ENCODE measurements at places on chromosomes 2 and 18.

DNA sequence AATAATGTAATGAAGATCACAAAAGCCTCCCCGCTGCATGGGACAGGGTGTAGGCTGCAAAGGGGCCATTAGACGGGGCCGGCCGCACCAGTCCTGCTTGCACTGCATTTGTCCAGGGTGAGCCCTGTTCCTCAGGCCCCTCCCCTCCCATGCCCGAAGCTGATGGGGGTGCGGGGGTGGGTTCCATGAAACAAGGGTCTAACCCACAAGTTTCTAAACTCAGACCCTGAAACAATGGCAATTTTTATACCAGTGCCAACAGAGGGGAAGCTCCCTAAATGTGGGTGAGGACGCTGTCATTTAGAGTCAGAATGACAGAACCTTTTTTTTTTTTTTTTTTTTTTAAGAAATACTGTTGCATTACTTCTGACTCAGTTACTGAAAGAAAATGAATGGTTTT lies 39.7 kb downstream of the HS6ST1 start:
- DNase-seq, result no peak

DNA sequence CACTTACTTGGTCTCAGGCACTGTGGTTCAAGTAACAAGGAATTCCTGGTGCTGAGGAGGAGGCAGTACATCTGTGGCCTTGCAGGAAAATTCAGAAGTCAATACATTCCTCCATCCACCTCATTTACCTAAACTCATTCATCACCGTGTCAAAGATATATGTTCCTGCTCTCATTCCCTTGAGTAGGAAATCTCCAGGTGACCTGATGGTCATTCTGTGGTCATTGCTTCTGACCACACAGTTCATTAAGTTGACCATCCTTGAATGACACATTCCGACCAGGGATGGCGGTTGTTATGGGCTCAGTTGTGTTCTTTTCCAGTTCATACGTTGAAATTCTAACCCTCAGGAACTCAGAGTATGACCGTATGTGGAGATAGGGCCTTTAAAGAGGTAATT lies 2.1 kb upstream of the STK17B start:
- no peak for DNase-seq

DNA sequence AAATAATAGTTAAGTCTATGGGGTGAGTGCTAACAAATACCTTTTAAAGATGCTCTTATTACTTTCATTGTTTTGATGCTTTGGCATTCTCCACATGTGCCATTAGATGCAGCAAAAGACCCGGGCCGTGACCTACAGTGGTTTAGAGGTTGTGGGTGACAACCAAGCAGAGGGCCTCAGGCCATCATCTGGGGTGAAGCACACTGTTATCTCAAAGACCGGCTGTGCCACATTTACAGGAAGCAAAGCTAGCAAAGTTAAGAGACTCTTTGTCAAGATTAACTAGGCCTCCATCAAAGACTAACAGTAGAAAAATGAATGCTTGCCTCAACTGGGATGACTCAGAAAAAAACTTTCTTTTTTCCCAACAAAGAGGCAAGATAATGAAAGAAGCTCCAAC lies 695.3 kb downstream of the SATB2 start:
- DNase-seq, result no peak

GRCh38 chr18:50247561-50247960 lies 18.7 kb downstream of the CFAP53 start:
- DNase-seq, result no peak

GRCh38 chr2:67210430-67210829 lies 186.7 kb upstream of the ETAA1 start:
- DNase-seq, result no peak

DNA sequence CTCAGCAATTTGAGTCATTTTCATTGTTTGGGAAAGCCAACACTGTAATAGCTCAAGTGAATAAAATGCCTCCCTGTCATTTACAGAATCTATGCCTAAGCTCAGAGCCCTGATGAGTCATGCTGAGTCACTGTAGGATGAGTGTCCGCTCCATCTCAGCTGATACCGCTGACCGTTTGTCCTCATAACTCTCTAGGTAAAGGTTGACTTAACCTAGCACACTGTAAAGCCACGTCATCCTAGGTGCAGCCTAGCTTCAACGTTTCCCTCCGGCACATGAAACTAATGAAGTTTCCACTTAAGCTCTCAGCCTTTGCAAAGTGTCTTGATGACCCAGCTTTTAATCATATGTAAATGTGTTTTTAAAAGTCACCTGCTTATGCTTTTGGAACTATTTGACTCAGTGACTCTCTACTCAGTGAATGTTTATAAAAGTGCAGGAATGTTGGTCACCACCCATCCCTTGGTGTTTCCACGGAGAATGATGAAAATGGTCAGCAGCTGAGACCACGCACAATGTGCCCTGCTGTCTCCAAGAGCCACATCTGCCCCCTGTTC lies 154.0 kb downstream of the PMAIP1 start:
- no peak for DNase-seq

DNA sequence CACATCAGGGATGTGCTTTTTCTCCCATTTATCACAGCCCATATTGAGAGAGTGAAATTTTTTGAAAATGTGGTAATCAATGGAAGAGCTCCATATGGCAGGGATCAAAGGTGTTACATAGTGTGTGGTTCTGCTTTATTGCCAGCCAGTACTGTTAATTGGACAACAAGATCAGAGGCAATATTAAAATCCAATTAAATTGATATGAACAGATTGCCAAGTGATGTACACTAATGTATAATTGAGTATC lies 338.9 kb downstream of the BCL11A start:
- DNase-seq, result no peak

DNA sequence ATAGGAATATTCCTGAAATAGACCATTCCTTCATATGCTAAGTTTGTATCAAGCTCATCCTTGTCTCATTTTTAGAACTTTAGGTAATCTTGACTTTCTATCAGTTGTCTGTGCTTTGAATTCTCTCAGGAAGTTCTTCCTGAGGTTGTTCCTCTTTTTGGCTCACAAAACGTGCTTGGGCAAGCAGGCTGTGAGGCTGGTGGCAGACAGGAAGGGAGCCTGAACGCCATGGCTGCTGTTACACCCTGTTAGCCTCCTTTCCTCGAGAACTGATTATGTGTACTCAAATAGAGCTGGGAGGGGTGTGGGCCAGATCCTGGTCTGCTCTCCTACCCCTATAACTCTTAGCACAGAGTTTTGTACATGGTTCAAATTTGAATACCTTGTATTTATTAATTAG lies 136.4 kb upstream of the CELF4 start:
- DNase-seq, result no peak

- no peak for DNase-seq
Observed at GRCh38 chr2:72211350-72211749, 63.7 kb upstream of the CYP26B1 start.

DNA sequence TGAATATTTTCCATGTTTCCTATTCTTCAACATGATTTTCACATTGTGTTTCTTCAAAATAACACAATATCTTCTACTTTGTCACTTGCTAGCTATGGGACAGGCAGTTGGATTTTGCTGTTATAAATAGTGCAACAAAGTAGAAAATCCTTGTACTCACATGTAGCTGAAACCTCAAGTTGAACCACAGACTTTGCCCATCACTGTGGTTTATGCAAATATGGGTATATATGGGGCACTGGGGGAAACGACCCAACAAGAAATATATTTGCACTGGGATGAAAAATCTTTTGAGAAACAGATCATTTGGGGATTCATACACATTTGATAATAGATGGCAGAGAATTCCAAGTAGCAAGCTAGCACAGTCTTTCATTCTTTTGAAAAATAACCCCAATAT lies 486.3 kb upstream of the MAP2 start:
- DNase-seq, result no peak

GRCh38 chr2:50951437-50951836 lies 80.5 kb downstream of the NRXN1 start:
- DNase-seq, result no peak

DNA sequence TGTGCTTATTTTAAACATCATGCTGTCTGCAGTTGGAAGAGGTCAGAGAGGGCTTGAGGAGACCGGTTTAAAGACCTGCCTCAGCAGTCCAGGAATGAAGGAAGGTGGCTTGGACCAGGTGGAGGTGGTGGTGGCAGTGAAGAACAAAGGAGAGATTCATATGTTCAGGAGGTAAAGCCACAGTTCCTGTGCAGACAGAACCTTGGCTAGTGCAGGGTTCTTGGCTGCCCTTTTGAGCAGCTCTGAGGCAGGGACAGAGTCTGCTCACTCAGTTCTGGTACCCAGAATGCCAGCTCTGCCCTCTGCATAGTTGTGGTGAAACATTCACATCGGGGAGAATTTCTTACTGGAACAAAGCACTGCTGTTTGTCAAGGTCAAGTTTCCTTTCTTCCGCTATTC lies 669.7 kb upstream of the HS6ST1 start:
- DNase-seq, result no peak

GRCh38 chr2:112812318-112813267 lies 24.0 kb downstream of the IL1B start:
- no peak for DNase-seq

DNA sequence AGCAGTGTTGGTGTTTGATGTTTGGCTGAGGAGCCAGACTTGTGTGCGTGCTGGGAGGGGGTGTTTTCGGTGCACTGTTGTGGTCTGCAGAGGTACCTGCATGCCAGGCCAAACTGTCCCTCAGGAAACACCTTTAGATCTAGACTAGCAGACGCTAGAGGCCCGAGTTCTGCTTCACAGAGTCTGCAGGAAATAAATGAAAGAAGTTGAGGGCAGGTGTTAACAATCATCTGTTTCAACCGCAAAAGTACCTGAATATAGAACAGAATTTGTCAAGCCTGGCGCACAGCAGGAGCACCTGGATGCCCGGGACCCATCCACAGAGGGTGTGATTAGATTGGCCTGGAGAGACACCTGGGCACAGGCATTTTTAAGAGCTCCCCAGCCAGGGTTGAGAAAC lies 40.5 kb upstream of the REL start:
- no peak for DNase-seq

GRCh38 chr18:78158943-78159342 lies 820.7 kb upstream of the SALL3 start:
- no peak for DNase-seq

- no peak for DNase-seq
Observed at GRCh38 chr2:68548396-68548795, 81.0 kb downstream of the APLF start.

DNA sequence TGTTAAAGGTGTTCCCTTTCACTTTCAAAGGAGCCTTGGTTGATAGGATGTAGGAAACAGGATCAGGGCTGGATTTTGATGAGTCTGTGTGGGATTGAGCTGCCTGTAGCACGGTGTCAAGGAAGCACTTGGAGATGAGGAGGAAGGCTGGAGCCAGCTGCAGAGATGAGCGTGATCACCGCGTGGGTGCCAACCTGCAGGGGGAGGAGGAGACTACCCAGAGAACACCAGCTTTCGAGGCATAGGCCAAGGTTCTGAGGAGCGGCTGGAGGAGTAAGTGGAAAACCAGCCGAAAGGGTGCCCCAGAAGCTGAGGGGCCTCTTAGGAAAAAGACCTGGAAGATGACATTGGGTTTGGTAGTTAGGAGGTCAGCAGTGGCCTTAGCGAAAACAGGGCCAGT lies 64.2 kb downstream of the TGOLN2 start:
- DNase-seq, result no peak

GRCh38 chr2:135056790-135057189 lies 4.7 kb downstream of the RAB3GAP1 start:
- DNase-seq, result no peak

DNA sequence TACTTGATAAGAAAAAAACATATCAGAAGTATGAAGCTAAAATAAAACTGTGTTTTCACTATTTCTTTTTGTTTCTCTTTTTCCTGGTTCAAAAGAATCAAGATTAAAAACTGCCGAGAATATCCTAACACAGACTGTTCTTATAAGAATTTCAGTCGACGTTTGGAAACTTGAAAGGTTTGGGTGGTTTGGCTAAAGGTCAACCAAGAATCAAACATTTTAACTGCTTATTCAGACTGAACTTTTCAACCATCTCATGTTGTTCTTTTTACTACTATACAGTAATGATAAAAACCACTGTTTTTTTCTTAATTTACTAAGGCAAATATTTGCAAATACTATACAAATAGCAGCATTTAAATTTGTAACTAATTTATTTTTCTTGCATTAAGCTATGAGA lies 308.5 kb upstream of the TFPI start:
- DNase-seq, result no peak

DNA sequence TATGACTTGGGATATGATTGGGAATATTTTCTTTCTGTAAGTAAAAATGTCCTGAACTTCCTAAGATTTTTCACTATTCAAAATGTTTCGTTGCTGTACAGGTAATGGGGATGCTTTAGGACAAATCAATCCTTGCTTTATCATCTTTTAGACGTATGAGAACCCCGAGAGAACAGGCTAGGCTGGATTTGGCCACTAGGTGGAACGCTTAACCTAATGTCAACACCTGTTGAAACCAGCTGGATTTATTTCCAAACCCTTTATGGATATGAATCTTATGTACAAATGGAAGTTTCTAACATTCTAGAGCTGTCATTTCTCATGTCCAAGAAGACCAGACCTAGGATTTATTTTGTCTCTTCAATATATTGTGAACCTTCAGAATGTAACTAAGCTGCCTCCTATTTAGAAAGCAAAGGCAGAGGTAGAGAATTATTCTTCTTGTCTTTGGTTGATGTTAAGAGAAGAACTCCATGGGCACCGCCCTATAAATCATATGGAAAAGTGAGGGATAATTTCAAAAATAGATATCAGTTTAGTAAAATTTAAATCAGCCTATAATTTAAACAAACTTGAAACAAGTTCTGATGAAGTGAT lies 96.7 kb downstream of the PMAIP1 start:
- DNase-seq, result no peak

- no peak for DNase-seq
Observed at GRCh38 chr18:8084160-8084559, 517.0 kb downstream of the PTPRM start.

DNA sequence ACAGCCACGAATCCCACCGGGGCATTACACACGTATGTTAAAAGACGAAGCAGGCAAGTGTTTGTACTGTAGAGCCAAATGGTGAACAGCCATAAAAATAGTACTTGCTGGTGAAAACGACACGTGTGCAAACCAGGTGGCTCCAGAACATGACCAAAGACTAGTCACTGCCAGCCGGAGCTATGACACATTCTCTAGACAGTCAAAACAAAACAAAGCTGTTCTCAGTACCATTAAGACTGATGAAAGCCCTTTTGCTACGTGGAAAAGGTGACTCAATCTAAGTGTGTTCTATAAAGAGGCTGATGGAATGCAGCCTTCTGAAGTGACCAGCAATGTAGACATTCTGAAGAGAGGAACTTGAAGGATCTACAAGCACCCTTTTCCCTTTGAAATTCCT lies 367.7 kb upstream of the NETO1 start:
- no peak for DNase-seq

Measured in SK-N-MC (cell line).